ENCODE measurements at places on chromosomes 2 and 18. TPM values are rescaled to one million over a fixed set of nuclear protein-coding genes. Genes with fewer than 3 reads are reported as not detected.

- H3K36me3 ChIP-seq, result no peaks in the 10 kb centered on the region
- H3K4me3 ChIP-seq, result no peak overlapping the region
- no peaks in the 10 kb centered on the region for H3K4me1 ChIP-seq
- no peak overlapping the region for H3K27ac ChIP-seq
- H3K27me3 ChIP-seq, result no peaks in the 10 kb centered on the region
Measured at GRCh38 chr2:212408524-212408923, 130.1 kb downstream of the ERBB4 start.

DNA sequence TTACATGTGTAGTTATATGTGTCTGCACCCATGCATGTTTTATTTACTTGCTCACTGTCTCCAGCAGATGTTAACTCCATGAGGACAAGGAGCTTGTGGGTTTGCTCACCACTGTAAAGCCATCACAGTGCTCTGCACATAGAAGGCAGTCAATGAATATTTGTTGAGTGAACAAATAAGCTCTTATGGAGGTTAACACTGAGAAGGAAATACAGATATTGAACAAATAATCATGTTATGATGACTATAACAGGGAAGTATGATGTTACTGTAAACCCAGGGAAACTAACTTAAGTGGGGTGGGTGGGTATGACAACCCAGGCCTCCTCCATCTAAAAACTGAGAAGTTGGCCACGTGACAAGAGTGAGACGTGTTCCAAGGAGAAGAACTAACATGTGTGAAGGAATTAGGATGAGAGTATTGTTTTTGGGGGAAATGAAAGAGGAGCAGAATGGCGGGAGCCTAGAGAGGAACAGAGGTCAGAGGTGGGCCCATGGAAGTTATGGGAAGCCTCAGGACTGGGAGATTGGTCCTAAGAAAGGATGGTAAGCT lies 6.0 kb upstream of the FAM117B start:
- H3K4me3 ChIP-seq, result no peak overlapping the region
- no peaks in the 10 kb centered on the region for H3K4me1 ChIP-seq
- DNase-seq, result no peak
- no peaks in the 10 kb centered on the region for H3K36me3 ChIP-seq

- no peak overlapping the region for H3K4me3 ChIP-seq
- DNase-seq, result no peak
- H3K4me1 ChIP-seq, result no peaks in the 10 kb centered on the region
- no peaks in the 10 kb centered on the region for H3K27me3 ChIP-seq
- H3K36me3 ChIP-seq, result no peaks in the 10 kb centered on the region
- H3K27ac ChIP-seq, result no peak overlapping the region
Measured at GRCh38 chr2:18251486-18251885, 309.0 kb downstream of the RDH14 start.

DNA sequence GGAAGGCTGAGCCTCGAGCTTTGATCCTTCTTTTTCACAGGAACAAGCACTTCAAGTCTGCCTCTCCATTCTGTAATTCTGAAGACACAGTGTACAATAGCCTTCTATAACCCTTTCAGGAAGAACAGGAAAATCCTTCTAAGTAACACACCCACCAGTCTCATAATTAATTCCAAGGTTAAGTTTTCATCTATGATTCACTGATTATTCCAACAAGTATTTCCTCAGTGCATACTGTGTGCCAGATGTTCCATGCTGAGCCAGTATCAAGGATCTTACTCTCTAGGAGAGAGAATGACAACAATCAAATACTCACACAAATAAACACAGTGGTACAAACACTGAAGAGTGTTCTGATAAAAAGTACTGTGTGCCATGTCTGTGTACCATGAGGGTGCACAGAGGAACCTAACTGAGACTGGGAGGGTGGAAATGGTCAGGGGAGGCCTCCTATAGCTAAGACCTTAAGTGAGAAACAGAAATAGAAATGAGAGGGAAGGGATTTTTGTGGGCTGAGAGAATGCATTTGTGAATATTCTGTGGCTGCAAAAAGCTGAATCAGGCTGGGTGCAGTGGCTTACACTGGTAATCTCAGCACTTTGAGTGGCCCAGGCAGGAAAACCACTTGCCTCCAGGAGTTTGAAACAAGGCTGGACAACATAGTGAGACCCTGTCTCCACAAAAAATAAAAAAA lies 7.3 kb upstream of the MTLN start:
- H3K36me3 ChIP-seq, result no peaks in the 10 kb centered on the region
- DNase-seq, result no peak
- H3K4me1 ChIP-seq, result no peaks in the 10 kb centered on the region
- H3K27me3 ChIP-seq, result no peaks in the 10 kb centered on the region
- H3K27ac ChIP-seq, result no peak overlapping the region

- H3K4me3 ChIP-seq, result no peak overlapping the region
- no peak for DNase-seq
- no peak overlapping the region for H3K27ac ChIP-seq
- H3K36me3 ChIP-seq, result no peaks in the 10 kb centered on the region
Measured at GRCh38 chr18:56658261-56658660, 7.1 kb downstream of the WDR7 start.

GRCh38 chr2:159859583-159859982 lies 61.6 kb upstream of the CD302 start:
- H3K27ac ChIP-seq, result no peak overlapping the region
- no peaks in the 10 kb centered on the region for H3K36me3 ChIP-seq
- DNase-seq, result no peak
- no peak overlapping the region for H3K4me3 ChIP-seq
- no peaks in the 10 kb centered on the region for H3K4me1 ChIP-seq

DNA sequence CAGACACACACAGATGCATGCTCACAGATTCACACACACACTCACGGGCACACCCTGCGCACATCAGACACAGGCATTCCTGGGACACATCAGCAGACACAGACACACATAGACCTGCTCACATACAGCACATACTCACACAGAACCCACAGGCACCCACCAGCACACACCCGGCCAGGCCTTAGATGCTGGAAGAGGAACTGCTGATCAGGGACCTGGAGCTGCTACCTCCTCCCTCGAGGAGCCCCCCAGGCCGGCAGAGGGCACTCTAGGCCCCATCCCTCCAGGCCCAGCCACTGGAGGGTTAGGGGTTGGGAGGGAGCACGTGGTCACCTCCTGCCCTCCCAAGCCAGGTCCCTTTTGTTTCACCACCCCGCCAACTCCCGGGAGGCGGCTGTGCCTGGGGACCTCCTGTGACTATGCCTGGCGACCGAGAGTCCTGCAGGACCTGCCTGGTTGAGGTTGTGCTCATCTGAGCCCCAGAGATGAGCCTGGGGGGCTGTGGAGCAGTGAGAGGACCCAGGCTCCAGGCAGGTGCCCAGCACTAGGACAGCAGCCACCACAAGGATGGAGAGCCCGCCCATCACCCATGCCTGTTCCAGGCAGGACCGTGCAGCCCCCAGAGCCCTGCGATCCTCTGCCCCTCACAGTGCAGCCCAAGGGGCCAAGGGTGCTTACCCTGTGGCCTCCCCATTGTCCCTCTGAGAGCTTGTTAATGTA lies 21.0 kb upstream of the PTMA start:
- H3K27me3 ChIP-seq, result no peaks in the 10 kb centered on the region
- H3K27ac ChIP-seq, result no peak overlapping the region
- H3K36me3 ChIP-seq, result no peaks in the 10 kb centered on the region
- no peak overlapping the region for H3K4me3 ChIP-seq
- no peak for DNase-seq

DNA sequence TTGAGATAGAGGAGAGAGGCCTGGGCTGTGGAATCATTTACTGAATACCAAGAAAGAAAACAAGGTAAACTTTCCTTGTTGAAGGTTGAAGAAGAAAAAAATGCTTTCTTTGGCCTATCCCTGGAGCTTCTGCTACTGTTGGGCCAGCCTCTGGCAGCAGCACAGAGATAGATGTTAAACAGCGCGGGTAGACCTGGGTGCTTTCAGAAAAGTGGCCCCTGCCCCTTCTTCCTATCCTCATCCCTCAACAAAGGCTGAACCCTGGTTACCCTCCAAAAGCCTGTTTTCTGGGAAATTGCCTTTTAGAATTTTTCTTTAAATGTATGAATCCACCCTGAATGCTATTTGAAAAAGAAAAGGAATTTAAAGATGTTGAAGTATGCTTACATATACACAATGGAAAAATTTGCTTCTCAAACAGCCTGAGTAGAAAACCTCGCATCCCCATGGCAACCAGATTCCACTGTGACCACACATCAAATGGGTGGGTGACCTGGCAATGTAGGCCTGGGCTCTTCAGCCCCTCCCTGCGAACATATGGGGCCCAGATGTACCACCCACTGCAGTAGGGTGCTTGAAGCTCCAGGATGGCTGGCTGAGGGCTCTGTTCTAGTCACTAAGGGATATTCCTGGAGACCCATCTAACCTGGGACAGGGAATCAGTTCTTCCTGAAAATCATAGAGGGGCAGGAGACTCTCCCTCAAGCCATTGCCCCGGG lies 23.4 kb upstream of the CHRNA1 start:
- no peaks in the 10 kb centered on the region for H3K27me3 ChIP-seq
- H3K36me3 ChIP-seq, result no peaks in the 10 kb centered on the region
- H3K4me1 ChIP-seq, result peaks cover 7% of the 10 kb centered on the region

GRCh38 chr18:73933685-73934084 lies 213.9 kb downstream of the FBXO15 start:
- no peaks in the 10 kb centered on the region for H3K27me3 ChIP-seq
- DNase-seq, result no peak
- H3K36me3 ChIP-seq, result no peaks in the 10 kb centered on the region
- no peak overlapping the region for H3K4me3 ChIP-seq
- H3K27ac ChIP-seq, result no peak overlapping the region
- H3K4me1 ChIP-seq, result no peaks in the 10 kb centered on the region

DNA sequence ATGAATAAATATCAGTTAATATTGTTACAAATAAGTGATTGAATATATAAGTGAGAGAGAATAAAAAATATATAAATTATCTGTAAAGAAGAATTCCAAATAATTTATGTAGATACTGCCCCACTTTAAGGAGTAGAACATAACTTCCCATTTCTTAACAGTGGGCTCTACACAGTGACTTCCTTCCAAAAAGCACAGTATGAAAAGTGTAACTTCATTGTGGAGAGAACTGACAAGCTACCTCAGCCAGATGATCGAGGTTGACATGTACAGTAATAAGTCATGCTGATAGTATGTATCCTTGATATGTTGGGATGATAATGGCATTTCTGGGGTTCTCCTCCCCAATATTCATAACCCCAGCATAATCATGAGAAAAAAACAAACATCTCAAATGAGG lies 191.9 kb upstream of the FN1 start:
- H3K27me3 ChIP-seq, result no peaks in the 10 kb centered on the region
- peaks cover 6% of the 10 kb centered on the region for H3K4me1 ChIP-seq
- H3K36me3 ChIP-seq, result no peaks in the 10 kb centered on the region
- no peak overlapping the region for H3K4me3 ChIP-seq
- DNase-seq, result no peak
- H3K27ac ChIP-seq, result no peak overlapping the region

- DNase-seq, result no peak
- H3K27ac ChIP-seq, result no peak overlapping the region
- H3K27me3 ChIP-seq, result no peaks in the 10 kb centered on the region
- H3K4me3 ChIP-seq, result no peak overlapping the region
Measured at GRCh38 chr2:197278799-197279763, 31.5 kb downstream of the ANKRD44 start.

GRCh38 chr18:22412176-22412911 lies 5.4 kb downstream of the CTAGE1 start:
- no peaks in the 10 kb centered on the region for H3K27me3 ChIP-seq
- no peaks in the 10 kb centered on the region for H3K4me1 ChIP-seq
- H3K4me3 ChIP-seq, result no peak overlapping the region
- no peak for DNase-seq
- no peak overlapping the region for H3K27ac ChIP-seq

DNA sequence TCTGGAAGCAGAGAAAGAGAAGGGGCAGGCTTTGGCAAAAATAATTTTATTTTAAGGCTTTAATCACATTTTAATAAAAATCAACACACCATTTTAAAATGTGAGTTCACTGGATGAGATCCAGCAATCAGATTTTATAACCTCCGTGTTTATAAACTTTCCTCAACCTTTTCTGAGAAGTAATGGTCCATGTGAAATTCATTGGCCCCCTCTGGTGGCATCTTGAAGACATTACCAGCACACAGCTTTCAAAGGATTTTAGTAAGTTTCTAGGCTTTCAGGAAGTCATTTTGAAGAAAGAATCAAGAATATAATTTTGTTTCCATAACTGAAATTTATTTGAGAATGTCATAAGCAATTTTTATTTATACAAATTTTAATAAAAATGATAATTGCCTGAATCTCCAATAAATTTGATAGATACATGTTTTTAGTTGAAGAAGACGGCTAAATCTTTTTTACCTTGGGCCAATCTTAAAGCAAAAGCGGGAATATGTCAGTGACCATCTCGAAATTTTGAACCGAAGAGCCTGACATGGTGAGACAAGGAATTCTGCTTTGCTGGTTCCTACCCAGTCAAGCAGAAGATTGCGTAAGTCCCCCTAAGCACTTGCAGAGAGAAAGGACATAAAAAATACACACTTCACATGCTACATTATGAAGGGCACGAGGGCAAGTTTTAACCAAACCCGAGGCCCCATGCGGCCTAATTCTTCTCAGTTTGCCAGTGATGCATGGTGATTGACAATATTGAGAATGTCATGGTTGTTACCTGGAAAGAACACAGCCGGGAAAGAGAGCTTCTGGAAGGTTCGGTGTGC lies 128.4 kb upstream of the CBLN2 start:
- H3K4me1 ChIP-seq, result no peaks in the 10 kb centered on the region
- no peak overlapping the region for H3K4me3 ChIP-seq
- no peaks in the 10 kb centered on the region for H3K27me3 ChIP-seq
- H3K27ac ChIP-seq, result no peak overlapping the region

- H3K4me1 ChIP-seq, result no peaks in the 10 kb centered on the region
- DNase-seq, result no peak
- no peaks in the 10 kb centered on the region for H3K27me3 ChIP-seq
- no peaks in the 10 kb centered on the region for H3K36me3 ChIP-seq
- H3K27ac ChIP-seq, result no peak overlapping the region
- no peak overlapping the region for H3K4me3 ChIP-seq
Measured at GRCh38 chr2:61218817-61219170, 56.8 kb downstream of the C2orf74 start.

DNA sequence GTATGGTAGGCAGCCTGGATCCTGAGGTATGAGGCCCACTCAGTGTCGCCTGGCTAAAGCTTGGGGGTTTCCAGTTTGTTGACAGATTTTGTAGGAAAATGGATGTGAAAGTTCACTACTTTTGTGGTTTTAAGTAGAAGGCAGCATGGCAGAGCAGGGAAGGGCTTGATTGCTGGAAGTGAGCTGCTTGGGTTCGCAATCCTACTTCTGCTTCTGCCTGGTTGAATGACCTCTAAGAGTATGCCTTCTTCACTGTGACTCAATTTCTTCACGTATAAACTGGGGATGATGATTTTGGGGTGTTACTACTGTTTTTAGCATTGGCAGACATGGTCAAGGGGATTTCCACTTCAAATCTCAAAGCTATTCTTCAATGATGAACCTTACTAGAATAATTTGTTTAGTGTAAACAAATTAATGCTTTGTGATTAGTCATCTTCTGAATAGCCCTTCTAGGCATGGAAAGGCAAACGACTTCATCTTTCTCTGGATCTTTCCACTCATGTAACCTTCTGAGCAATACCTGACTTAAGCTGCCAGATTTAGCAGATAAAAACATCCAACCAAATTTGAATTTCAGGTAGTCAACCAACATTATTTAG lies 13.2 kb downstream of the BMP10 start:
- no peak for DNase-seq
- H3K36me3 ChIP-seq, result no peaks in the 10 kb centered on the region
- H3K27ac ChIP-seq, result no peak overlapping the region
- H3K27me3 ChIP-seq, result no peaks in the 10 kb centered on the region
- no peaks in the 10 kb centered on the region for H3K4me1 ChIP-seq

Gene PRKAG3
- not detected for total RNA-seq

Gene UBE2E3
- total RNA-seq, result 59.9 TPM

Gene AMER3
- total RNA-seq, result not detected

Gene SKOR2
- total RNA-seq, result not detected

Gene SLC9A4
- total RNA-seq, result not detected

Gene BOLL
- total RNA-seq, result not detected

Gene CTAGE1
- total RNA-seq, result not detected

Gene DES
- total RNA-seq, result 883 TPM

Gene B3GNT2
- 18.9 TPM for total RNA-seq

Gene CPS1
- total RNA-seq, result 8.8 TPM

Gene UGT1A5
- 1.2 TPM for total RNA-seq

Gene LYG2
- not detected for total RNA-seq
